ENCODE measurements at places on chromosomes 12 and 14. TPM values are rescaled to one million over a fixed set of nuclear protein-coding genes. Genes with fewer than 3 reads are reported as not detected.

The RPL10L gene
- total RNA-seq, result not detected

The RD3L gene
- total RNA-seq, result not detected

The GPR135 gene
- 0.68 TPM for total RNA-seq

The TSPAN8 gene
- total RNA-seq, result 0.29 TPM

The FOXN4 gene
- not detected for total RNA-seq

The SRRM4 gene
- not detected for total RNA-seq

The FAIM2 gene
- total RNA-seq, result 0.54 TPM

The LGR5 gene
- total RNA-seq, result not detected

DNA sequence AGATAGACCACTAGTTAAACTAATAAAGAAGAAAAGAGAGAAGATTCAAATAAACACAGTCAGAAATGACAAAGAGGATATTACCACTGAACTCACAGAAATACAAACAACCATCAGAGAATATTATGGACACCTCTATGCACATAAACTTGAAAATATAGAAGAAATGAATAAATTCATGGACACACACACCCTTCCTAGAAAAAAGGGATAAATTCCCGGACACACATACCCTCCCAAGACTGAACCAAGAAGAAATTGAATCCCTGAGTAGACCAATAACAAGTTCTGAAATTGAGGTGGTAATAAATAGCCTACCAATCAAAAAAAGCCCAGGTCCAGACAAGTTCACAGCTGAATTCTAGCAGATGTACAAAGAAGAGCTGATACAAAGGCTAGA lies 187.9 kb downstream of the SEC23A start:
- DNase-seq, result no peak

- DNase-seq, result no peak
Observed at GRCh38 chr12:124795081-124795948, 68.3 kb downstream of the SCARB1 start.

- no peak for DNase-seq
Observed at GRCh38 chr12:86597431-86597830, 341.2 kb upstream of the MGAT4C start.

- no peak for DNase-seq
Observed at GRCh38 chr12:115088328-115088994, 404.5 kb upstream of the TBX3 start.

DNA sequence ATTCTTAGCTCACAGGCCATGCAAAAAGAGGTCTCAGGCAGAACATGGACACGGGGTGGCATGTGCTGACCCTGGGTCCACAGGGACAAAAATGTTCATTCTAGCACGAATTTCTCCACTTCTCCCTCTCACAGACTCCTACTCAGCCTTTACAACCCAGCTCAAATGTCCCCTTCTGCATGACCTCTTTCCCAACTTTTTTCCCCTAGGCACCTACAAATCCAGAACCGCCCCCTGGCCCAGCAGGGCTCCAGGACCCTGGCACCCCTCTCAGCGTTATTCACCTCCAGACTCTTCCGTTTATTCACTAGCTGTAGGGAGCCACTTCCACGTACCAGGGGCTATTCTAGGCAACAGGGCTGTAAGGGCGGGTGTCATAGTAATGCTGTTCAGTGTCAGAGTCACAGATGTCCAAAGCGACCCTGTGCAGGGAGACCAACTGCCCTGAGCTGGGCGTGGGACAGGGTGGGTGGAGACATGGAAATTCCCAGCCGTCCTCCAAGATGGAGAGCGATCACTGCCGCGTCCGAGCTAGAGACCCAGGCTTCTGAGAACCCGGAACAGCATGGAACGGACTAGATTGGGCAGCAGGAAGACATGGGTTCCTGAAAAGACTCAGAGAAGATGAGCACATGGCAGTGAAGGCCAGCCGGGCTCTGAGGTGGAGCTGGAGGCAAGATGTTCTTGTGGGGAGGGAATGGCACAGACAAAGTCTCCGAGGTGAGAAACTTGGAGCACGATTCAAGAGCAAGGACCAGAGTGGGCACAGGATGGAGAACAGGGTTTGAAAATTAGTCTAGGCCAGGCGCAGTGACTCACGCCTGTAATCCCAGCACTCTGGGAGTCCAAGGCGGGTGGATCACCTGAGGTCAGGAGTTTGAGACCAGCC lies 274.9 kb upstream of the RTL1 start:
- no peak for DNase-seq

DNA sequence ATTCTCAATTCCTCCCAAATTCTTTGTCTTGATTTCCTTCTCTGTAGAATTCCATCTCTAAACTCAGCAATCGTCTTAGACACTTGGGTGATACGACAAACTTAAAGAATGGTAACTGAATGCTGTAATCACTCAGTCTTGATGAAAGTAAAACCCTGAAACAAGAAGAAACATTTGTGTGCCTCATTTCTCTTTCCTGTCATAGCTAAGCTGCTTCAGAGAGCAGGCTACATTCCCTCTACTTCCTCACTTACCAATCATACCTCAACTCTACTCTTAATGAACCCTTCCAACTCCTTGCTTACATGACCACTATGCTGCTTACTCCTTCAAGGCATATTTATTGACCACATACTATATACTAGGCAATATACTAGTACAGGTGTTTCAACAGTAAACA lies 8.3 kb downstream of the MAP4K5 start:
- DNase-seq, result no peak

DNA sequence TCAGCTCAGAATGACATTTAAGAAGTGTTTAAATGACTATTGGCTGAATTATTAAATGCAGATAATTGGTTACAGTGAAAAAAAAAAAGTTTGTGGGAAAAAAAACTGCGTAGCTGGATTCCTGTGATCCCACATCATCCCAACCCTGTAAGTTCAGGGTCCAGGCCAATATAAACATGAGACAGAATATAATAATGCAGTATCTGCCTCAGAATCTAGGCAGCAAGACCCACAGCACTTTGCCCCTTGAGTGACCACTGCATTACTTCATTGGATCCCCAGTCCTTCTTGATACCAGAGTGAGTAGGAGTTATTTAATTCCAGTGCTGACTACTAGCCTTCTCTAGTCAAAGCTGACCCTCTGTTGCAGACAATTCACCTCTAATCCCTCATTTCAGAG lies 272.6 kb downstream of the CCER1 start:
- DNase-seq, result no peak

DNA sequence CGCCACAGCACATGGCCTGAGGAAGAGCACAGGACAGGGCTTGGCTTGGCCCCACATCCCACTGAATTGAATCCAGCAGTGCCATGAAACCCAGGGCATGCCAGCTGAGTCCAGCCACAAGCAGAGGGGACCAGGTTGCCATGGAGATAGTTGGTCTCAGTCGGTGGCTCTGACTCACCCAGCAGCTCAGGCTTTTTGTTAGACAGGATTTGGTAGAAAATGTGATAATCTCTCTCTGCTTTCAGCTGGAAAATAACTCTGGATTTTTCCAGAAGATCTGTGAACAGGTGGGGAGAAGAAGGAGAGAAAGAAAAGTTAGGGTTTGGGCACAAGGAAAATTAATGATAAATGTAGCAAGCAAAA lies 4.8 kb downstream of the MYH7 start:
- DNase-seq, result no peak

GRCh38 chr12:93279565-93280412 lies 97.9 kb upstream of the NUDT4 start:
- no peak for DNase-seq

GRCh38 chr12:119869720-119870119 lies 7.4 kb downstream of the CIT start:
- DNase-seq, result no peak

DNA sequence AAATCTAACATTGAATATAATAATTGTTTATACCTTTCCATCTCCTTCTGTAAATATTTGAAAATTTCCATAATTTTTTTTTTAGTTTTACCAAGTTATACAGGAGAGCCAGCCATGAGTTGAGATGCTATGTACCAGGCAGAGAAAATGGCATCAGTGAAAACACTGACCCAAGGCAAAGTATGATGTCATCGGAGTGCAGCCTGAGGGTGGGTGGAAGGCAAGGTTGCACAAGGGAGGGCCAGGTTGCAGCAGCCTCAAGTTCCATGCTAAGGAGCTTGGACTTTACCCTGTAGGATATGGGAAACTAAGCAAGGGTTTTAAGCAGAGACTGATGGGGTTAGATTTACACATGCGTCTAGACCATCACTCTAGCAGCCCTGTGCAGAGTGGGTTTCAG lies 441.1 kb downstream of the BCAT1 start:
- DNase-seq, result no peak

DNA sequence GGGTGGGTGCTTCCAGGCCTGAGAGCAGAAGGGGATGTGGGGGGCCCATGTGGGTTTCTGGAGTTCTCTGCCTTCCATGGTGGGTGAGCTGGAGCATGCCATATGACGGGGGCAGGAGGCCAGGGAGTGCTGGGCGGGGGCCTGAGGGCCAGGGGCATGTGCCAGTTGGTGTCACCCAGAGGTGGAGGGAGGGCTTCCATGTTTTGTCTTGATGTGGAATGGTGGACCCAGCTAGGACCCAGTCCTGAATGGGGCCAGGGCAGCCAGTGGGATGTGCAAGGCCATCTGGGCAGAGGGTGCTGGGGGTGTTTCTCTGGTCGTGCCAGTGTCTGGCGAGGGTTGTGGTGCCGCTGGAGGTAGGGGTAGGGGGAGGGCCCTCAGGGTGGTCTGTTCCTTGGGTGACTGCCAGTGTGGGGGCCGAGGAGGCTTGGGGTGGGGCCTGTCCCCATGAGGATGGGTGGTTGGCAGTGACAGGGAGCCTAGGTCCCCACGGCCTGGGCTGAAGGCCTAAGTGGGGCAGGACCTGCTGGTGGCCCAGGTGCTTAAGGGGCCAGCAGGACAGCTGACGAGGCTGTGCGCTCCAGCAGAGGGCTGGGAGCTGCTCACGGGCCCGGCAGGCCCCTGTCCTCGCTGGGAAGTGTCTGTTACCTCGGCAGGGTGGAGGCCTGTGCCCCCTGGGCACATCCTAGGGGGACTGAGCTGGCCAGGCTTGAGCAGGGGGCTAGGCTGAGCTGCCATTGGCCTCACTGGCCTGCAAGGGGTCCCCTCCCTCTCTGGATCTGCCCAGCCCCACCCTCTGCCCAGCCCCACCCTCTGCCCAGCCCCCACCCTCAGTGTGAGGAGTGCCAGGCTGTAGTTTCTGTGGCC lies 26.8 kb downstream of the CEP170B start:
- DNase-seq, result no peak

DNA sequence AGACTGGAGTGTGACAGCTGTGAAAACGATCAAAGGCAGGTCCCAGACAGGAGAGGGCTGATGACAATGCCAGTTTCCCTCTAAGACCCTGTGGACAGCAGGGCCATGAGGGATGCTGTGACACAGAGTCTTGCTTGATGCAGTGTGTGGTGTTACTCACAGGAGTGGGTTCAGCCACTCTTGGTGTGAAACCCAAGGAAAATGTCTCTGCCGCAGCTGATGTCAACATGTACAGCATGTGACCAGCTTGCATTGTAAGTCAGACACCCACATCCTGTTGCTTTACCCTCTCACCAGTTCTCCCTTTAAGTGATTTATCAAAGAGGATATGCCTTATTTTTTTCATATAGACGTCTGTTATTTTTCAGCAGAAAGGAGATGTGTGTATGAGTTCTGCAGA lies 268.6 kb downstream of the BTG1 start:
- DNase-seq, result peak; percentile 79

GRCh38 chr12:21773263-21773741 lies 1.2 kb downstream of the KCNJ8 start:
- DNase-seq, result no peak

GRCh38 chr12:54195737-54196347 lies 7.1 kb upstream of the SMUG1 start:
- no peak for DNase-seq

DNA sequence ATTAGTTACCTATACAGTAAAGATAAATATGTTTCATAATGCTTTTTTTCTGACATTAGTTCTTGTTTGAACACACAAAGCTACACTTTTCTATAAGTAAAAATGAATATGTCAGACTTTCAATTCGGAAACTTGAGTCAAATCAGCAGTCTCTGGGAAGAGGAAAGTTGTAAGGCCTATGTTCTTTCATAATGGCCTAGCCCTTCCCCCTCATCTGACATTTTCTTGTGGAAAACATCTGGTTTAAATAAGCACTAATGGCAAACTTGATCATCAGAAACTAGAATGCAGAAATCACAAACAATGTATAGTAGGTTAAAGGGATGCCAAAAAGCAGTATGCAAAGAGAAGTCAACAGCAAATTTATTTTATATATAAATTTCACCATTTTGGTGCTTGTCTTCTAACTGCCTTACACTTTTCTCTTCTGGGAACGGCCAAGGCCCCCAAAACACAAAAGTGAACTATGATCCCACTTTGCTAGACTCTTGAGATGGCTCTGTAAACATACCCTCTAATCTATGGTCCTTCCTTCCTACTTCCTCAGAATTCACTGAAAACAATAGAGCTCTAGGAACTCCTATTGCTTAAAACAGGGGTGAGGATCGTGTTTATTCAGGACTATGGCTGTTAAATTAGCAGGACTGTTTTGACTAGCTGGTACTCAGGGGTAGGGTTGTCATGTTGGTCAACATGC lies 444.1 kb downstream of the RAD51B start:
- DNase-seq, result no peak

DNA sequence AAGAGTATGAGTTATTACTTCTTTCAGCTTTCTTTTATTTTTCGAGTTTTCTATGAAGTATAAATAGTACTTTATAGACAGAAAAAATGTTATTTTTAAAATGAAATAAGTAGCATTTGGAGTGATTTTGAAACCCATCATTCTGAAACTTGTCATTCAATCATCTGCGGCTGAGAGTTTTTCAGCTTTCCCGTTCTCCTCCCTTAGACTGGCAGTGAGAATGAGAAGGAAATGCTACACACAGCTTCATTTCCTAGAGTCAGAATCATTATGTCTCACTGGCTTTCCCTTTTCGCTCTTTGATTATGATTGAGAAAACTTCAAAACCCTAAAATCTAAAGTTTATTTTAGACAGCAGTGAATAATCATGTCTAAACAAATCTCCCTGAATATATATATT lies 33.7 kb upstream of the GNPNAT1 start:
- no peak for DNase-seq

DNA sequence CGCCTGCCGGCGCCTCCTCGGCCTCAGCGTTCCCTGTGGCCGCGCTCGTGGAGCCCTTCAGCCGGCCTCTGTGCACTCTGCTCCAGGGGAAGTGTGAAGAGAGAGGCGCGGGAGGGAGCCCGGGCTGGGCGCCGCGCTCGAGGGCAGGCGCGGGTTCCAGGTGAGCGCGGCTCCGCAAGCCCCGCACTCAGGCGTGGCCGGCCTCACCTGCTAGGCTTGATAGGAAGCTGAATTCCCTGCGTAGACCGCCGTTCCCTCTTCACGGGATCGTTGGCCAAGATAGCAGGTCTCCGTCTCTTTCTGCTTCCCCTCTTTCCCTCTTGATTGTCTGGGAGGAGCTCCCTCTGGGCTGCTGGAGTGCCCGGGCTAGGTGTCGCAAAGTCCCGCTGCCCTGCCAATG lies 89.7 kb downstream of the ASCL4 start:
- DNase-seq, result no peak

DNA sequence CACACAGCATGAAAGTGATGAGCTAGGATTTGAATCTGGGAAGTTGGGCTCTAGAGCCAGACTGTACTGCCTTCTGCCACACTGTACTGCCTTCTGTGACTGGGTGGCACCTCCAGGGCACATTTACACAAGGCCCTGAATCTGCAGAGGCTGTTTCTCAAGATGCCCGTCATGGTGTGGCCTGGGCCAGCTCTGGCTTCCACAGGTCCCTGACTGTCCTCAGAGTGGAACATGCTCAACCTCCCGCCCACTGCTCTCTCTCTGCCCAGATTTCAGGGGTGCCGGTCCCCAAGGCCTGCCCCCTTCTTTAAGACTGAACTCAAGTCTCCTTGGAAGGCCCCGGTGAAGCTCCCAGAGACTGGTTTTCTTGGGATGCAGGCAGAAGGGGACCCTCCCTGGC lies 50.2 kb downstream of the C14orf132 start:
- no peak for DNase-seq

- no peak for DNase-seq
Observed at GRCh38 chr12:70083677-70084020, 159.6 kb upstream of the CNOT2 start.
